Activated T-helper 2 cell treated with anti-CD3 and anti-CD28 coated beads, Interferon-gamma antibody, Interleukin-2, Interleukin-4, amounts not matched to agents 10 μg/mL and 5 μg/mL and 100 μg/mL, durations not matched to agents 14 hours and 24 hours and 36 hours (primary cell): ENCODE measurements at places on chromosomes 7 and 10.

GRCh38 chr7:151863386-151864079, 13.4 kb downstream of the PRKAG2 start:
- no peak for DNase-seq

DNA sequence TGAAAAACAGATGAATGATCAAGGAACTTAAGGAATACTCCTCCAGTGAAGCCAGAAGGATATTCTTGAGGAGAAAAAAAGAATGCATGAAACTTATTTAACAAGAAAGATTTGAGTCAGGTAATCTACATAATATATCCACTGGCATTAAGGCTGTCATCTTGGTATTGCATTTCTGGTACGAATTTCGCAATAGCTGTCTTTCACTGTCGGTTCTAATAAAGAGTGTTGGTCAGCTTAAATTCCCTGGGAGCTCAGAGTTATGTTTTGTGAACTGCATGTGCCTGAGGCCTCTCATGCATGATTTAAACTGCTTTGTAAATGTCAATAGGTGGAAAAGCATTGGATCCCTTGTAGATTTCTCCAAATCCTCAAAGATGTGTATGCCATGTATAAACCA, 565.3 kb upstream of the GALNT17 start:
- no peak for DNase-seq

GRCh38 chr7:17325364-17325763, 26.9 kb downstream of the AHR start:
- DNase-seq: no peak

DNA sequence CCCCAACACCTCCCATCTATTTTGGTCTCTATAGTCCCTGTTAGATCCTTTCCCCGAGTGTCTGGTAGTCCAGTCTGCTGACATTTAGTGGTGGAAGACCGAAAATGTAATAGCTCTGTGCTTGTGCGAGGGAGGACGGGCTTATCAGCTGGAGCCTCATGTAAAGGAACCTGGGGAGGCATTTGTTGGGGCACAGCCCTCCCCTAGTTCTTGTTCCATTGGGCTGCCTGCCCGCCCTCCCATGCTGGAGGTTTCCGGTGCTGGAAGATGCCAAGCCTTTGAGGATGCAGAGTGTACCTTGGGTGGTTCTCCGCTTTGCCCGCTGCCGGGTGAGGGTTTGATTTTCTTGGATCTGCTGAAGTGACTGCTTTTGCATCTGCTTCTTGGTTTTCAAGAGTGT, 5.4 kb downstream of the ZNF862 start:
- DNase-seq: no peak

DNA sequence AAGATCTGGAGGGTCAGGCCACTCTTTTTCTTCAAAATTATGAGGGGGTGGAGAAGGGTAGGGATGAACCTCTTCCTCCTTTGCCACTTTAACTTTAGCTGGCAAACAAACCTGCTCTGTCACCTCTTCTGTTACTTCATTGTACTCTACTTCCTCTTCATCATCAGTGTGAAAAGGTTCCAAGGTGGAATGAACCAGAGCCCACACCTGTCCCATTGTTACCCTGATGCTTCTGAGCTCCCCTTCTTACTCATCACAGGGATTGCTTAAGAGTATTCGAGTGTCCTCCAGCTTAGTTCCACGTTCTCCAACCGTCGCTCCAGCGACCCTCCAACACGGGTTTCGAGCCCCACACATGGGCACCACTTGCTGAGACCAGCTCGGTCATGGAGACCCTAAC, 5.2 kb downstream of the MRPS24 start:
- no peak for DNase-seq

DNA sequence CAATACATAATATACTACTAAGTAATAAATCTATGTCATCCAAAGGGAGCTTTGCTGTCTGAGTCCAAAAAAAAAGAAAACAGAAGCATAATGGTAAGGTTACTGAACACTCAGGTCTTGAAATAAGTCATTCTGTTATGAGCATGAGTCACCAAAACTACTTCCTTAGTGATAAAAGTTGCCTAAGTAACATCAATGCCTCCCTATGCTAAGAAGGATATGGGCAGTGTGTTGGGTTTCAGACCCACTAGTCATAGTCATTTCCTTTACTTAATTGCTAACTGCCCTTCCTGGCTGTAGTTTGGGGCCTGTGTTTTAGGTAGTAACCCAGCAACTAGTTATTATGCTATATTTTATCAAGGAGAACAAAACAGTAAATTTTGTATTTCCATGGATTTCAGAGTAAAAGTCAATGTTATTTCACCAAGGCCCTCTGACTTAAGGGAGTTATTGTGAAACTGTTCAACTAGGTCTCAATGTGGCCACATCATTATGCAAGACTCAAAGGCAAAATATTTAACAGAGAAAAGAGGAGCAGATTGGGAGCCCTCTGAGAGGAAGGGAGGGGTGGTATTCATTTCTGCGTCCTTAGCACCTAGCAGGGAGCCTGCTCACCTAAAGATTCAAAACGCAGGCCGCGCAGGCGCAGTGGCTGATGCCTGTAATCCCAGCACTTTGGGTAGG, 11.7 kb upstream of the VIM start:
- peak; percentile 43 for DNase-seq

DNA sequence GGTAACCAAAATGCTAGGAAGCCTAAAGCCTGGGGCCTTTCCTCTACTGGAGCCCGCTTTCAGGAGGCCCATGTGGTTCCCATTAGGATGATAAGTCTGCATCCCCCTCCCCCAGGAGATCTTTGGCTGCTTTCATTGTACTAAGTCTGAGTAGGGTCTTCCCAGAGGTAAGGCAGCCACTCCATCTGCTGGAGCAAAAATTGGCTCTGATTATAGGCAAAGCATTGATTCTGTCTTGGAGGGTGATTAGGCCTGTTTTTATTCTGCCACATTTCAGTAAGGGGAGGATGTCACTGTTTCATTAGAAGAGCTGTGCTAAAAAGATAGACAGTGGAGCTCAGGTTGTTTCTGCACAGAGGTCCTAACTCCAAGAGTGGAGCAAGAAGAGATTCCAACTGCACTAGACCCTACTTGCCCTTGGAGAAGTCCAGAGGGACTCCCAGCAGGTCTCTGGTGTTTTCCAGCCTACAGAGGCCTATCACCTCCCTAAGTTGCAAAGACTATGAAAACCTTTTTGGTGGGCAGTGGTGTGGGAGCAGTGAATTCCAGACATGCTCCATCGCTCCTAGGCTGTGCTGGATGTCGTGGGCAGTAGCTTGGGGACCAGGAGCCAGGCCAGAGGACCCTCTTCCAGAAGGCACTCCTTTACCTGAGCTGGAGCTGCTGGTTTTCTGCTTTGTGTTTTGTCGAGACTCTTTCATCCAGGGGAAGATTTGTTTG, 7.1 kb upstream of the HOXA2 start:
- no peak for DNase-seq

DNA sequence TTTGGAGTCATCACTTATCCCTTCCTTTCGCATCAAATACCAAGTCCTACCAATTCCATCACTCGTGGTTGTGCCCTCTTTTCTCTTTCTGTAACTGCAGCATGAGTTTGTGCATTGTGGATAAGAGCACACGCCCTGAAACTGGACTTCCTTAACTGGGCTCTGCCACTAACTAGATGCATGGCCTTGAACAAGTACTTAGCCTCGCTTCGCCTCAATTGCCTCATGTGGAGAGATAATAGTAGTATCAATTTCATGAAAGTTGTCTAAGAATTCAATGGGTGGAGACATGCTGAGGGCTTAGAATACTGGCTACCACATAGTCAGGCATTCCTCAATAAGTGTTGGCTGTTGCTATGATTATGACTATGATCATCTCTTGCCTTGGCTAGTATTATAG, 41.5 kb downstream of the CFAP43 start:
- DNase-seq: no peak
